ENCODE measurements at places on chromosomes 5 and 9. TPM values are rescaled to one million over a fixed set of nuclear protein-coding genes. Genes with fewer than 3 reads are reported as not detected.

DNA sequence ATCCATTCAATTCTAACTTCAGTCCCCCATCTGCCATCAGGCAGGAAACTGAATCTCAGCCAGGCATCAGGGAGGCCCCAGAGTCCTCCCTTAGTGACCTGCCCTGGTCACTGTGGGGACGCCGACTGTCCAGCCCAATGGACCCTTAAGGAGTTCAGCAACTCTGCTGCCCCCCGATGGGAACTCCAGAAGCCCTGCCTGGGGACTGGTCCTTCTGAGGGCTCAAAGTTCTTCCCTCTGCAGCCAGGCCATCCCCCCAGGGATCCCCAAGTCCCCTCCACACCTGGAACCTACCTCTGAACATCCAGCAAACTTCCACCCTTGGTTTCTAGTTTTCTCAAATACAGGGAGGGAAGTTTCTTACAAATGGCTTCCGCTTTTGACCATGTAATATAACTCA, 76.8 kb downstream of the UBE2QL1 start:
- H3K4me3 ChIP-seq, result no peak overlapping the region
- no peaks in the 10 kb centered on the region for H3K4me1 ChIP-seq
- no peak for DNase-seq
- no peak overlapping the region for H3K27ac ChIP-seq

DNA sequence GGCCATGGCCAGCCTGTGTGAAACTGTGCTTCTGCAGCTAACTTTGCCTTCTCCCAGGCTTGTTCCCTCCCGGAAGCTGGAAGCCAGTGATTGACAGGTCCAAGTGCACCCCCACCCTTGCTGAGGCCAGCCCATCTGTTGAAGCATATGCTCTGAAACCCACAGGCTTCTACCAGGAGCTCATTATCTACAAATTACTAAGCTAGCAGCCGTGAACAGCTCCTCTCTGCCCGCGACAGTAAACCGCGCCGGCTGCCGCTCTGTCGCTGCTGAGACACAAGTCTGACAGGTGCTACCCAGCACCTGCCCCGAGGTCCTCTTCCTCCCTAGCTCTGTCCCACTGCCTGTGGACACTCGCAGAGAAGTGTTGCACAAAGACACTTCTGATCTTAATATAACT, 490.9 kb downstream of the GADD45G start:
- H3K27ac ChIP-seq, result no peak overlapping the region
- no peaks in the 10 kb centered on the region for H3K27me3 ChIP-seq
- no peaks in the 10 kb centered on the region for H3K4me1 ChIP-seq
- H3K36me3 ChIP-seq, result no peaks in the 10 kb centered on the region

DNA sequence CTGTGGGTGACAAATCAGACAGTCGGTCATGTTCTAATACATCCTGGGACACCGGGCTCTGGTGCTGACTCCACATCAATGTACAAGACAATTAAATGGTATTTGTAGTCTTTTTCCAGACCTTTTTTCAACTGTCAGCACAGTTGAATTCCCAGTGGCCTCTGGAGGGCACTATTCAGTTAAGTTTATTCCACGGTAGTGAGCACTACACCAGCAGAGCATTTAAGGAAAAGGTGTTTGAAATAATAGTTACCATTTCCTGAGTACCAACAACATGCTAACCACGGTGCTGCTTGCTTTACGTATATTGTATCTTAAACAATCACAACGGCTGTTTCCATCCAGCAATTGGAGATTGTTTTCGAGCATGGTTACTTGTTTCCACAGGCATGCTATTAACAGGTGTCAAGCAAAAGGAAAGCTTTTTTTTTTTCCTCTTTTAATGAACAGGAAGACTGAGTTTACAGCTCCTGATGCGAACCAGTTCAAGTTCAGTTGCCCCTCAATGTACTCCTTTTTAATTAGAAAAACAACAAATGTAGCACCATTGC, 186.7 kb downstream of the PDZD2 start:
- no peaks in the 10 kb centered on the region for H3K27me3 ChIP-seq
- no peak overlapping the region for H3K4me3 ChIP-seq
- H3K4me1 ChIP-seq, result no peaks in the 10 kb centered on the region
- DNase-seq, result peak; percentile 47

- no peaks in the 10 kb centered on the region for H3K36me3 ChIP-seq
- DNase-seq, result no peak
- no peaks in the 10 kb centered on the region for H3K27me3 ChIP-seq
- no peaks in the 10 kb centered on the region for H3K4me1 ChIP-seq
- no peak overlapping the region for H3K27ac ChIP-seq
- no peak overlapping the region for H3K4me3 ChIP-seq
Observed at GRCh38 chr5:135194573-135195269, 160.7 kb upstream of the PITX1 start.

- H3K4me3 ChIP-seq, result no peak overlapping the region
- H3K27ac ChIP-seq, result no peak overlapping the region
- no peaks in the 10 kb centered on the region for H3K36me3 ChIP-seq
- no peaks in the 10 kb centered on the region for H3K4me1 ChIP-seq
Observed at GRCh38 chr9:27556470-27556869, 16.8 kb downstream of the C9orf72 start.

DNA sequence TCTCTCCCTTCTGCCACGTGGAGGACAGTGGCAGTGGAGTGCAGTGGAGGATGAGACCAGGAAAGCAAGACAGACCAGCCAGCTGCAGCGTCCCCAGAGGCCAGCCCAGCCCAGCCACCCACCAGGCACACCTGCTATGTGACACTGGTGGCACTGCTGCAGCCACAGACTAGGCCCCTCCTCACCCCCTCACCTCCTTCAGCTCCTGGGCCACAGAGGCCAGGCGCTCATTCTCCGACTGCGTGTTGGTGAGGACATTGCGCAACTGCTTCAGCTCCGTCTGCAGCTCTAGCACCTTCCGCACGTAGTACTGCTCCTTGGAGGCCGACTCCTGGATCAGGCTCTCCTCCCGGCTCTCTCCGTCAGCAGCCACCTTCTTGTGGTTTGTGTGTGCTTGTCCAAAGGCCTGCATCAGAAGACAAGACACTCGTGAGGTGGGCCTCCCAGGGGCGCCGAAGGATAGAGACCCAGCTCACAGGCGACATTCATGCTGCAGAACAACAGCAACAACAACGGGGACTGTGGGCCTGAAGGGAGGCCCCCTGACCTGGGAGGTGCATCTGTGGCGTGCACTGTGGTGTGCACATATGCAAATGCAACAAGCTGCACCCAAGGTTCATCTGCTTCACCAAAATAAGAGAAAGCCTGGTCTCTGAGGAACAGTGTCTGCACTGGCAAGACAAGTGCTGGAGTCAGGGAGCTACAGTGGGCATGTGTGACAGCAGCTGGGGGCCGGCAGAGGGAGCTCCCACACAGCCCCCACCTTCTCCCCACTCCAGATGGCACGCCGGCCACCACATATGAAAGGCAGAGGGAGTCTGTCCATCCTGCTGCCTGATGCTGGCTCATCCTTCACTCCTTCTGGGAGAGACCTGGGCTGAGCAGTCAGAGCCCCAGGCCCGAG, 35.5 kb downstream of the BICD2 start:
- H3K27me3 ChIP-seq, result no peaks in the 10 kb centered on the region
- DNase-seq, result peak; percentile 78
- peak overlapping the region; percentile 29 for H3K4me3 ChIP-seq

GRCh38 chr9:103169798-103170197, 174.7 kb downstream of the CYLC2 start:
- no peak overlapping the region for H3K4me3 ChIP-seq
- no peak for DNase-seq
- no peaks in the 10 kb centered on the region for H3K4me1 ChIP-seq
- H3K36me3 ChIP-seq, result no peaks in the 10 kb centered on the region
- H3K27ac ChIP-seq, result no peak overlapping the region
- H3K27me3 ChIP-seq, result no peaks in the 10 kb centered on the region

GRCh38 chr9:79080536-79080935, 491.2 kb upstream of the TLE4 start:
- no peak overlapping the region for H3K27ac ChIP-seq
- no peaks in the 10 kb centered on the region for H3K36me3 ChIP-seq
- no peak overlapping the region for H3K4me3 ChIP-seq
- H3K27me3 ChIP-seq, result no peaks in the 10 kb centered on the region
- no peak for DNase-seq
- H3K4me1 ChIP-seq, result no peaks in the 10 kb centered on the region

DNA sequence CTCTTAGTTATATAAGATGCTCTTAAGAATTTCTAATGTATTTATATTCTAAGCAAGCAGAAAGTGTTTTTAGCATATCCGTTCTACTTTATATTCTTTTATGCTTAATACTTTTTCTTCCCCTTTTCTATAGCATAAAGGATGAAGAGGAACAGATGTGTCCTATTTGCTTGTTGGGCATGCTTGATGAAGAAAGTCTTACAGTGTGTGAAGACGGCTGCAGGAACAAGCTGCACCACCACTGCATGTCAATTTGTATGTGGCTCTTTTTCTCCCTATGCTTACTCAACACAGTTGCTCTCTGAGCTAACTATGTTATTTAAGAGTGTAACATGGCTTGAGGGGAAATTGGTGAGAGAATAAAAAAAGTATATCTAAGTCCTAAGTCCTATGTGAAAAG, 37.6 kb upstream of the SETD9 start:
- no peak overlapping the region for H3K27ac ChIP-seq
- no peak overlapping the region for H3K4me3 ChIP-seq
- H3K36me3 ChIP-seq, result no peaks in the 10 kb centered on the region
- DNase-seq, result no peak
- no peaks in the 10 kb centered on the region for H3K27me3 ChIP-seq
- H3K4me1 ChIP-seq, result no peaks in the 10 kb centered on the region

Gene IL9
- total RNA-seq, result not detected

Gene SPATA31C1
- total RNA-seq, result not detected

Measured in Peyer's patch (tissue), 4 donors.